Activated T-helper 2 cell treated with anti-CD3 and anti-CD28 coated beads, Interferon-gamma antibody, Interleukin-2, Interleukin-4, amounts not matched to agents 10 μg/mL and 5 μg/mL and 100 μg/mL, durations not matched to agents 14 hours and 24 hours and 36 hours (primary cell): ENCODE measurements at places on chromosomes 5 and 9.

DNA sequence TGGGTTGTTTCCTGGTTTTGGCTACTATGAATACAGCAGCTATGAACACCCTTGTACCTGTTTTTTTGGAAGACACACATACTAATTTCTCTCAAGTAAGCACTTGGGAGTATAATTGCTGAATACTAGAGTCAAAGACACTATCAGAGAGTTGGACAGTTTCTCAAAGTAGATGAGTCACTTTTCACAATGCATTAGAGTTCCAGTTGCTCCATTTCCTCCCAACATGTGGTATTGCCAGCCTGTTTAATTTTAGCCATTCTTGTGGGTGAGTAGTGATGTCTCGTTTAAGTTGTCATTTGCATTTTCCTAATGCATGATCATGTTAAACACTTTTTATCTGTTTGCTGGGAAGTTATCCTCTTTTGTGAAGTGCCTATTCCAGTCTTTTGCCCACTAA is 81.6 kb upstream of the GDNF start:
- H3K4me1 ChIP-seq = no peaks in the 10 kb centered on the region
- no peak overlapping the region for H3K27ac ChIP-seq
- peaks cover 6% of the 10 kb centered on the region for H3K27me3 ChIP-seq

DNA sequence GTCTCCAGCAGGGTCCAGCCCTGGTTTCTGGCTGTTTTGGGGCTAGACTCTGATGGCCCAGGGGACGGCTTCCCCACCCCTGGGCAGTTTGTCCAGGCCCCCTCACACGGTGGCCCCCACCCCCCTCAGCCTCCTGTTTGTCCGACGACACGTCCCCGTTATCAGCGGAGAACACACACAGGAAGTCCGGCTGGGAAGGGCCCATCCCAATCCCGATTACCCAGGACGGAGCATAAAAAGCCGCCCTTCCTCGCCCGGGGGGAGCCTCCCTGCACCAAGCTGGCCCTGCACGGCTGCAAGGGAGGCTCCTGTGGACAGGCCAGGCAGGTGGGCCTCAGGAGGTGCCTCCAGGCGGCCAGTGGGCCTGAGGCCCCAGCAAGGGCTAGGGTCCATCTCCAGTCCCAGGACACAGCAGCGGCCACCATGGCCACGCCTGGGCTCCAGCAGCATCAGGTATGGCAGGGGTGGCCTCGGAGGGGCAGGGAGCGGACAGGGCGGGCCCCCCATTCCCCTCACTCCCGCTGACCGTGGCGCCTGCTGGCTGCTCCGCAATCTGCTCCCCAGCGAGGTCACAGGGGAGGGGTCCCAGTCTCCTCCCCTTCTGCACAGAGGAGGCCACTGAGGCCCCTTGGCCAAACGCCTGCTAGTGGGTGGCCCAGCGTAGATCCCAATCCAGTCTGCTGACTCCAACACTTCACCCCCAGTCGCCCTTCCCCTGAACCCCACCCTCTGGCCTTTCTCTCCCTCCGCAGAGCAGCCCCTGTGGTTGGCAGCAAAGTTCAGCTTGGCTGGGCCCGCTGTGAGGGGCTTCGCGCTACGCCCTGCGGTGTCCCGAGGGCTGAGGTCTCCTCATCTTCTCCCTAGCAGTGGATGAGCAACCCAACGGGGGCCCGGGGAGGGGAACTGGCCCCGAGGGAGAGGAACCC is at the start of gene EGFL7:
Gene EGFL7 (plus strand): TSS at position 261 of the 926 bp plus-strand sequence. CDS start 5,367 bp downstream, outside the sequence.
- no peak within 1 kb of the TSS for H3K4me3 ChIP-seq
- H3K4me1 ChIP-seq = no peaks in the 10 kb centered on the region
- DNase-seq = no peak
- peaks cover 21% of the 10 kb centered on the region for H3K27me3 ChIP-seq
- H3K36me3 ChIP-seq = no peaks in the 10 kb centered on the region
- H3K27ac ChIP-seq = no peak within 1 kb of the TSS

- H3K4me3 ChIP-seq = no peak overlapping the region
- no peaks in the 10 kb centered on the region for H3K36me3 ChIP-seq
- no peak overlapping the region for H3K27ac ChIP-seq
- no peak for DNase-seq
- no peaks in the 10 kb centered on the region for H3K4me1 ChIP-seq
These were observed 82.0 kb downstream of the ADGRV1 start for GRCh38 chr5:90640484-90641059.

GRCh38 chr9:29750062-29750461 is 2176.8 kb upstream of the C9orf72 start:
- DNase-seq = no peak
- no peaks in the 10 kb centered on the region for H3K36me3 ChIP-seq
- no peak overlapping the region for H3K27ac ChIP-seq
- H3K4me3 ChIP-seq = no peak overlapping the region
- H3K27me3 ChIP-seq = no peaks in the 10 kb centered on the region

DNA sequence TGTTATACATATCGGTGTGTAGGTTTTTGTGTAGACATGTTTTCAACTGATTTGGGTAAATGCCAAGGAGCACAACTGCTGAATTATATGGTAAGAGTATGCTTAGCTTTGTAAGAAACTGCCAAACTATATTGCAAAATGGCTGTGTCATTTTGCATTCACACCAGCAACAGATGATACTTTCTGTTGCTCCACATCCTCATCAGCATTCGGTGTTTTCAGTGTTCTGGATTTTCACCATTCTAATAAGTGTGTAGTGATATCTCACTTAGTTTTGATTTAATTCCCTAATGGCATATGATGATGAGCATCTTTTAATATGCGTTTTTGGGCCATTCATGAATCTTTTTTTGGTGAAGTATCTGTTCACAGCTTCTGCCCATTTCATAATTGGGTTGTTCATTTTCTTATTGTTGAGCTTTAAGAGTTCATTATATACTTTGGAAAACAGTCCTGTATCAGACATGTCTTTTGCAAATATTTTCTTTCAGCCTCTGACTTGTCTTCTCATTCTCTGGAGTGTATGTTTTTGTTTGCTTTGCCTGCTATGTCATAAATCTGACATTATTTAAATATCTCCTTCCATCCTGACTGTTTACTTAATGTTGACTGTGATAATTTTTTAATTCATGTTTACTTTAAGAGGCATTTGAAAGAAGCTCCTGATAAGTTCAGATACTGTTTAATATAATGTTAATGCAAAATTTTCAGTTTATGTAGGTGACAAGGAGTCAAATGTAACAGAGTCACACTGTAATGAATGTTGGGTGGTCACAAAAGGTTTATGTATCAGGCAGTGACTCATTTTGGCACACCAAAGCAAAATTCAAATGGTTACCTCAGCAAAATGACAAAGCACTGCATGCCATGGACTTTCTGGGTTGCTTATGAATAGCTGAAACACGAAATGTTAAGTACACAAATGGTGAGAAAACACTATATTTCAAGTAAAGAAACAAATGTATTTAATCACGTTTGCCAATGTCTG is 181.1 kb upstream of the DAB2 start:
- no peaks in the 10 kb centered on the region for H3K4me1 ChIP-seq
- no peaks in the 10 kb centered on the region for H3K36me3 ChIP-seq
- H3K4me3 ChIP-seq = no peak overlapping the region
- H3K27me3 ChIP-seq = peaks cover 12% of the 10 kb centered on the region
- DNase-seq = no peak
- no peak overlapping the region for H3K27ac ChIP-seq

DNA sequence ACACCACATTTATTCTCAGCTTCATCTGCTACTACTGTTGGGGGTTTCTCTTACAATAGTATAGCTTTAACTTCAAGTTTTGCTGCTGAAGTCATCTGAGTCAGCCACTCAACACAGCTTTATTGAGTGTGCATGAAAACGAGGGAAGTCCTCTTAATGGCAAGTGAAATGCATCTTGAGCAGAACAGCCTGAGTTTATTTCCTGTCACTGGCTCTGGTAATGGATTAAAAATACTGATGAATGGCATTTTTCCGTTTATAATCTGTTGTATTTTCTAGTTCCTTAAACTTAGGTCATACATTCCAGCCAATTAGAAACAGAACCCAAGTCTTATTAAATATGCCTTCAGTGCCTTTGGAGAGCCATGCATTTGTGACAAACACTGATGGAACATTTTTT is 238.6 kb downstream of the SLF1 start:
- H3K36me3 ChIP-seq = no peaks in the 10 kb centered on the region
- peaks cover 2% of the 10 kb centered on the region for H3K27me3 ChIP-seq
- H3K4me3 ChIP-seq = no peak overlapping the region
- no peak for DNase-seq

- no peaks in the 10 kb centered on the region for H3K27me3 ChIP-seq
- no peaks in the 10 kb centered on the region for H3K36me3 ChIP-seq
- H3K4me3 ChIP-seq = no peak overlapping the region
- no peak for DNase-seq
- no peak overlapping the region for H3K27ac ChIP-seq
- H3K4me1 ChIP-seq = peaks cover 34% of the 10 kb centered on the region
These were observed 1115.5 kb downstream of the TAF11L14 start for GRCh38 chr5:18749763-18750162.

DNA sequence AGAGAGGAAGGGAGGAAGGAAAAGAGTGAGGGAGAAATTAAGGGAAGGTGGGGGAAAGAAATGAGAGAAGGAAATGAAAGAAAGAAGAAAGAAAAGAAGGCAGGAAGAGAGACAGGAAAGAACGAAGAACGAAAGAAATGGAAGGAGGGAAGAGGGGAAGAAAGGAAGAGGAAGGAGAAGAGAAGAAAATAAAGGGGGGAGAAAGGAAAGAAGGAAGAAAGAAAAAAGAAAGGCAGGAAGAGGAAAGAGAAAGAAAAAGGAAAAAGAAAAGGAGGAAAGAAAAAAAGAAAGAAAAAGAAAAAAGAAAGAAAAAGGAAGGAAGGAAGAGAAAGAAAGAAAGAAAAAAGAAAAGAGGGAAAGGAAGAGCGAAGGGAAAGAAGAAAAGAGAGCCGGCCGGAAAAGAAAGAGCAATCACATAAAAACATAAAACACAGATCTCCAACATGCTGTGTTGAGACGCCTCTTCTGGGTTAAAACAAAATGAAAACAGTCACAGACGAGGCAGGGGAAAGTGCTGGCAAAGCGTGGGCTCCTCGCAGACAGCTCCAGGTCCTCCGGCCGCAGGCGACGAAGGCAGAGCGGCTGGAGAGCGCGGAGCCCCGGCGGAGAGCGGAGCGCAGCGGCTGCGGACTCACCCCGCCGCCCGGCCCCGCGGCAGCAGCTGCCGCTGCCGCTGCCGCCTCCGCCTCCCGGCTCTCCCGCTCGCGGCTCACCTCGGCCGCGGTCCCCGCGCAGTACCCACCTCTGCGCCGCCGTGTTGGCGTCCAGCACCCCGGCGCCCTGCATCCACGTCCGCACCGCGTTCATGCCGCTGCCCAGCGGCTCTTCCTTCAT is 896 bp downstream of the EBF1 start:
- peaks cover 4% of the 10 kb centered on the region for H3K36me3 ChIP-seq
- no peak overlapping the region for H3K27ac ChIP-seq
- peak; percentile 37 for DNase-seq
- peaks cover 29% of the 10 kb centered on the region for H3K4me1 ChIP-seq
- H3K27me3 ChIP-seq = peaks cover 84% of the 10 kb centered on the region

- H3K27ac ChIP-seq = peak overlapping the region; percentile 24
- no peaks in the 10 kb centered on the region for H3K36me3 ChIP-seq
- H3K27me3 ChIP-seq = peaks cover 5% of the 10 kb centered on the region
- no peak for DNase-seq
These were observed 22.2 kb upstream of the RNU6ATAC start for GRCh38 chr9:134186471-134187109.

GRCh38 chr5:135364421-135365262 is 34.4 kb downstream of the MACROH2A1 start:
- DNase-seq = no peak
- no peak overlapping the region for H3K27ac ChIP-seq
- peaks cover 42% of the 10 kb centered on the region for H3K4me1 ChIP-seq

GRCh38 chr9:77455312-77455927 is 192.7 kb downstream of the GNA14 start:
- no peak overlapping the region for H3K27ac ChIP-seq
- DNase-seq = peak; percentile 30
- peaks cover 17% of the 10 kb centered on the region for H3K4me1 ChIP-seq
- H3K27me3 ChIP-seq = peaks cover 3% of the 10 kb centered on the region
- no peaks in the 10 kb centered on the region for H3K36me3 ChIP-seq

DNA sequence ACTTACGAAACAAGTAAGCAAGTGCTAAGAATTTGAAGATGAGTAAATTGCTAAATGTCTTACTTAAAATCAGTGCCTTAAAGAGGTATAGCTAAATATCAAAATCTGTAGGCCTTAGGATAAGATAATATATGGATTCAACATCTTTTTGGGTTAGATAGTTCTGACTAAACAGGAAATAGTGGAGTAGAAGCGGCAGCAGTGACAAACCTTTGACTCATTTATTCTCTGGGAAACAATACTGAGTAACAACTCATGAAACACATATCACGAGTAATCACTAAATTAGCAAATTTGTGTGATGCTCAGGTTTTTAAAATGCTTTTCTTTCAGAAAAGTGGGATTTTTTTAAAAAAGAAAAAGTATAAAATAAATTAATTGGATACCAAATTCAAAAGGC is 762.1 kb upstream of the TYRP1 start:
- H3K27me3 ChIP-seq = no peaks in the 10 kb centered on the region
- H3K4me1 ChIP-seq = no peaks in the 10 kb centered on the region
- DNase-seq = no peak
- no peaks in the 10 kb centered on the region for H3K36me3 ChIP-seq
- no peak overlapping the region for H3K4me3 ChIP-seq
- no peak overlapping the region for H3K27ac ChIP-seq

- no peaks in the 10 kb centered on the region for H3K36me3 ChIP-seq
- H3K4me3 ChIP-seq = peak overlapping the region; percentile 79
- peak; percentile 9 for DNase-seq
- H3K4me1 ChIP-seq = peaks cover 22% of the 10 kb centered on the region
- H3K27ac ChIP-seq = no peak overlapping the region
- H3K27me3 ChIP-seq = peaks cover 80% of the 10 kb centered on the region
These were observed 616 bp upstream of the ENC1 start for GRCh38 chr5:74640954-74641734.

- H3K4me3 ChIP-seq = no peak overlapping the region
- peaks cover 5% of the 10 kb centered on the region for H3K36me3 ChIP-seq
- H3K4me1 ChIP-seq = peaks cover 2% of the 10 kb centered on the region
- H3K27ac ChIP-seq = no peak overlapping the region
- DNase-seq = no peak
These were observed 129.8 kb downstream of the TMEM174 start for GRCh38 chr5:73302797-73303147.
